Astrocyte of the spinal cord (primary cell): ENCODE measurements at places on chromosomes 11 and 22.

GRCh38 chr11:10576035-10576398 lies 7.6 kb upstream of the LYVE1 start:
- DNase-seq = no peak

DNA sequence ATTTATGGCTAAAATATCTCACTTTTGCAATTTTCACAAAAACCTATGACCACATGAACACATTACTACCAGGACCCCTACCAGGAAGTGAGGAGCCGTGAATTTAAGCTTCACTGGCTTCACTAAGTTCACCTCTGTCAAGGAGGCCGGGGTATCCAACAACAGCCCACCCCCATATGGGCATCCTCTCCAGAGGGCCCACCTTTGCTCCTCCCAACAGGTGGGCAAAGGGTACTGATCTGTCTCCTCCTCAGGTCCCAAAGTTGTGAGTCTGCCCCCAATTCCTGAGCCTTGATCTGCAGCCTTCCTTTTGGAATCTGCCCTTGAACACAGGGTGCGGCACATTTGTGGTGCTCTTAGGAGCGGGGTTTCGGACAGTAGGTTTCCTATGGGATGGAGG lies 66.9 kb downstream of the OTOG start:
- no peak for DNase-seq

- no peak for DNase-seq
Observed at GRCh38 chr22:46803031-46803880, 40.8 kb downstream of the TBC1D22A start.

DNA sequence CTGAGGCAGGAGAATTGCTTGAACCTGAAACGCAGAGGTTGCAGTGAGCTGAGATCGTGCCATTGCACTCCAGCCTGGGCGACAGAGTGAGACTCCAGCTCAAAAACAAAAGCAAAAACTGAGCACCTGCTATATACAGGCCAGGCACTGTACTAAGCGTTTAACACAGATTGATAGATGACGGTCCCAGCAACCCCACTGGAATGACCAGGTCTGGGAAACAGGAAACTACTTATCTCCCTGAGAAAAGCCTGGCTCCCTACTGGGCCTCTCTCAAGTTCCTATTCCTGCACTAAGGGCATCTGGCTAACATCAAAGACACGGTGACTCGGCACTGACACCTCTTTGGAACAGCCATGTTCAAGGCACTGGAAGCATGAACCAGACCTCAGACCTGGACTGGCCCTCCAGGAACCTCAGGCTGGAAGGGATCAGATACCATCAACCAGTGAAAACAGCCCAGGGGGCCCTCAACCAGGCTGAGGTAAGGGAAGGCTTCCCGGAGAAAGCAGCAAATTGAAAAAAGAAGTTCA lies 16.6 kb downstream of the ARAP1 start:
- DNase-seq = peak; percentile 44

DNA sequence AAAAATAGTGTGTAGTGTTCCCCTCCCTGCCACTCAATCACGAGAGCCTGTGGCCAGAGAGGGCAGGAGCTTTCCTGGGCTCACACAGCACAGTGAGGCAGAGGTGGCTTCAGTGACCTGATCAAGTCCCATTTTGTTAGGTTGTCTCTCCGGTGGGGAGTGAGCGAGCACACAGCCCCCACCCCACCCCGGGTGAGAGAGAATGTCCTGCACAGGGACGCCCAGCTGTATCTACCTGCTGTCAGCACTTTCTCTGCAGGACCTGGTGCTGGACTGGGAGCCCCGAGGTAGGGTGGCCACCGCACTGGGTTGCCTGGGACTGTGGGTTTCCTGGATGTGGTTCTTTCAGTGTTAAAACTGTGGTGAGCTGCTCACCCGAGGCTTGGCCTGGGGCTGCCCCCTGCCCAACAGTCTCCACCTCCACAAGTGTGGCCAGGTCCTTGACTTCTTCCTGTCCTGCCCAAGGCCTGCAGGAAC lies 6.1 kb downstream of the CAPN5 start:
- DNase-seq = no peak

- no peak for DNase-seq
Observed at GRCh38 chr11:44199298-44199697, 103.8 kb downstream of the EXT2 start.
